ENCODE measurements at places on chromosomes 4 and X.

GRCh38 chrX:40418146-40418812 is 162.5 kb upstream of the ATP6AP2 start:
- no peak for DNase-seq

DNA sequence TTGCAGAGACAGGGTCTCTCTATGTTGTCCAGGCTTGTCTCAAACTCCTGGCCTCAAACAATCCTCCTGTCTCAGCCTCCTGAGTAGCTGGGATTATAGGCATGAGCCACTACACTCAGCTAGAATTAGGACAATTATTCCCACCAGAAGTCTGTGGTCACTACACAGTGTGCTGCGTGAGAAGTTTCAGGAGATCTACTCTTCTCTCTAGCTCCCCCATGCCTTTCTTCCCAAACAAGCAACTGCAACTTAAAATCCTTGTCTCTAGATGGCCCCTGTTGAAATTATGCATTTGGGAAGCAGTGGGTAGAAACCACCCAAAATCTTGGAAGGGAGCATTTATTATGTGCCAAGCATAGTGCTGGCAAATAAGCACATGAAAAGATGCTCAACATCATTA is 21.1 kb upstream of the MAP7D3 start:
- DNase-seq: no peak

GRCh38 chr4:79923281-79923680 is 149.7 kb downstream of the ANTXR2 start:
- DNase-seq: no peak

DNA sequence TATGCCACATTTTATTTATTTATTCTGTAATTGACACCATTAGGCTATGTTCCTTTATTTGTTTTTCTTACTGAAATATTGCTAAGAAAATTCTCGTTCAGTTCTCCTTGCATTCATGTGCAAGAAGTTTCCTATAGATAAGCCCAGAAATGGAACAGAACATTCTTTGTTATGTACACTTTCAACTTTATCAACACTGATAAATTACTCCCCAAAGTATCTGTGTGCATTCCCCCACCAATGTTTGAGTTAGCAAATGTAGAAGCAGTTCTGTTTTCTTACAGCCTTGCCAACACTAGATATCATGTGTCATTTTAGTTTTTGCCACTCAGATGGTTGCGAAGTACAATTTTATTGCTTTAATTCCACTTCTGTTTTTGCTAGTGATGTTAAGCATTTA is 166.4 kb upstream of the NPY2R start:
- no peak for DNase-seq

DNA sequence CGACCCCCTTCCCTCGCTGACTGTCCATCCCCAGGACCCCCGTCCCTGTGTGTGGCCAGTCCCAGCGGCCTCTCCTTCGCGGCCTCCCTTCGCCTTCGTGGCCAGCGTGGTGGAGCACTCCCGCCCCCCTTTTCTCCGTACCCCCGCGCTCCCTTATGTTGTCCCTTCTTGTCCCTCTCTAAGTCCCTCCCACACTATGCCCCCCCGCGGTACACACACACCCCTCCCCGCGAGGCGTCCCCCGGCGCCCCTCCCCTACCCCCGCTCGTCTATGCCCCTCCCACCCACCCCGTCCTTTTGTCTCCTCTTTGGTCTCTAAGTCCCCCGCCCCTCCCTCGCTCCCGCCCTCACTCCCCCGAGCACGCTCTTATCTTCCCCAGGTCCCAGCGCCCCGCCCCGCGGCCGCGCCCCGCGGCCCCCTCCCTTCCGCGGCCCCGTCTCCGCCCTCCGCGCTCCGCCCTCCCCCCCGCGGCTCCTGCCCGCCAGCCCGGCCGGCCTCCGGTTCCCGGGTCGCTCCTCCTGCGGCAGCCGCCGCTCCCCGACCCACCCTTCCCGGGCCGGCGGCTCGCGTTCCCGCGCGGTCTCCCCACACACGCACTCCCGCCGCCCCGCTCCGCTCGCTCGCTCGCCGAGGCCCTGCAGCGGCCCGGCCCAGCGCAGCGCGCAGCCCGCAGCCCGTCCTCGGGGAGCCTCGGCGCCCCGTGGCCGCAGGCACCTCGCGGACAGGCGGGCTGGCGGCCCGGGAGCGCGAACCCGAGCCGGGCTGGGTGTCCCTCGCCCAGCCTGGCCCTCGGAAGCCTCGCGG is 26.3 kb downstream of the UTP14A start:
- peak; percentile 89 for DNase-seq

GRCh38 chr4:89365776-89366175 is 58.2 kb upstream of the GPRIN3 start:
- DNase-seq: no peak

GRCh38 chr4:15235135-15235534 is 192.7 kb upstream of the C1QTNF7 start:
- no peak for DNase-seq

DNA sequence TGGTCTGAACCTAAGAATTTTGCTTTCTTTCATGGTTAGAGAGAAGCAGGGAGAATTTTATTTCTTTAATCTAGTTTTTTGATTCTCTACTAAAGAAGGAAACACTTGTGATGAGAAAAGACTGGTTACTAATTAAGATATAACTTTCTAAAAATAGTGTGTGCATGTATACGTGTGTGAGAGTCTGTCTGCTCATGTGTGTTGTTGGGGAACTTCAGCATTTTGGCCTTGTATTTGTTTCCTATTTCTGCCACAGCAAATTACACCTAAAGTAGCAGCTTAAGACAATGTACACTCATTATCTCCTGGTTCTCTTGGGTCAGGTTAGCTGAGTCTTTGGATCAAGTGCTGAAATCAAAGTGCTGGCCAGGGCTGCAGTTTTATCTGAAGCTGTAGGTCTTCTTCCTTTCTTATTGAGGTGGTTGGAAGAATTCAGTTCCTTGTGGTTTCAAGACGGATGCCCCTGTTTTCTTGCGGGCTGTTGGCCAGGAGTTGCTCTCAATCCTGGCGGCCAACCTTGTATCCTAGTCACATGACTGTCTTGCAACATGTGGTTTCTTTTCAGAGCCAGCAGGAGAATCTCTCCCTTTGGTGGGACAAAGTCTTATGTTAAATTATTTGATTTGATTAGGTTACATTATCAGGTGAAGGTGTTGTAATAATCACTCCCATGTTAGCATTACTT is 188.4 kb upstream of the CLNK start:
- DNase-seq: no peak

DNA sequence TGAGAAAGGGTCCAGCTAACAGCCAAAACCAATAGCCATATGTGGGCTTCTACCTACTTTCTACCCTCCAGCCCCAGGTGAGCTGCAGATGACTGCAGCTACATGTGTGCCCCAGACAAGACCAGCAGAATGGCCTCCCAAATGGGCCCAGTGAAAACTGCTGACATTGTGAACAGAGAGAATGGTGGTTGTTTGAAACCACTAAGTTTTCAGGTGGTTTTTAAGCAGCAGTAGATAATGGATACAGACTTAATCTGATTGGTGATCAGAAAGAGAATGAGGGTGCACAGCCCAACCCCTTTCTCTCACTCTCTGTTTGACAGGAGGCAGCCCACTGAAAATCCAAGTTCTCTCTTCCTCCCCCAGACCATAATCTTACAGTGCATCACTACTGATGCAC is 42.5 kb upstream of the BBS12 start:
- DNase-seq: no peak

DNA sequence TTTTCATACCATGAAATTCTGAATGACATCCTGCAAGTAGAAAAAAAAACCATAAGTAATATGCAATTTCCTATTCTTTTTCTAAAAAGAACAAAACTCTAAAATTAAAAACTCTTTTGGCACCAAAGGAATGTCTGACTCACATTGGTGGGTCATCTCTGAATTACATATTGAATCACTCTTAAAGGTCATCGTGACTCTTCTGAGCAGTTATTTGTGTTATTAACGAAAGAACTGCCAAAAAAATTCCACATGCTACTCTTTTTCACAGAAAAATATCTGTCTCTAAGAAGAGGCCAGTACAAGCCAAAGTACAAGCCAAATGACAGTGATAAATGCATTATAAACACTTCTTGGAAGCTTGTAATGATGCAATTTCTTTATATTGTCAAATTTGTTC is 282.2 kb downstream of the GUCY2F start:
- DNase-seq: no peak

GRCh38 chrX:110698696-110699095 is 96.9 kb downstream of the CHRDL1 start:
- DNase-seq: no peak

GRCh38 chr4:107631560-107631959 is 88.5 kb downstream of the PAPSS1 start:
- no peak for DNase-seq

DNA sequence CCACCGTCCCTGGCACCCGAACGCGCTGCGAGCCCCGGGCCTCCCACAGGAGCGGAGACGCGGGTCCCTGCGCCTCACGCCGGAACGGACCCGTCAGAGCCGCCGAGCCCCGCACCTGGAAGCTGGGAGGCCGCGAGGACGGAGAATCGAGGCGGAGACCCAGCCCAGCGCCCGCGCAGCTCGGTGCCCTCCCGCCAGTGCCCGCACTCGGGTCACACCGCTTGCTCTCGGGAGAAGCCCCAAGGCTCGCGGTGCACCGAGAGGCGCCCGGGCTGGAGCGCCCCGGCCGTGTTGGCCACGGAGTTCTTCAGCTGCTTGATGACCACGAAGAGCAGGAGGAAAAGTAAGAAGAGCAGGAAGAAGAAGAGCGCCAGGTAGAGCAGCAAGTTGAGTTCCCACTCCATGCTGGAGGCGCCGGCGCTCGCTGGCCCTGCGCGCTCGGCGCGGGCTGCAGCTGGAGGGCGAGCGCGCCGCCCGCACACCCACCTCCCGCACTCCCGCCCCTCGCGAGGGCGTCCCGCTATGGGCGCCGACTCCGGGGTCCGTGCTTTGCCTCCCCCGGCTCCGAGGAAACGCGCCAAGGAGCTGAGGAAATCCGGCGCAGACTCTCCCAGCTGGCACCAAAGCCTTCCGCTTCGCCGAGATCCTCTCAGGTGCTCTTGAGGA is at the start of gene SMIM43:
SMIM43 (minus strand) TSS at position 463 of the 666 bp plus-strand sequence; CDS start at position 404, 59 bp downstream.
- no peak for DNase-seq

GRCh38 chr4:146381263-146381872 is 140.4 kb downstream of the SLC10A7 start:
- no peak for DNase-seq

DNA sequence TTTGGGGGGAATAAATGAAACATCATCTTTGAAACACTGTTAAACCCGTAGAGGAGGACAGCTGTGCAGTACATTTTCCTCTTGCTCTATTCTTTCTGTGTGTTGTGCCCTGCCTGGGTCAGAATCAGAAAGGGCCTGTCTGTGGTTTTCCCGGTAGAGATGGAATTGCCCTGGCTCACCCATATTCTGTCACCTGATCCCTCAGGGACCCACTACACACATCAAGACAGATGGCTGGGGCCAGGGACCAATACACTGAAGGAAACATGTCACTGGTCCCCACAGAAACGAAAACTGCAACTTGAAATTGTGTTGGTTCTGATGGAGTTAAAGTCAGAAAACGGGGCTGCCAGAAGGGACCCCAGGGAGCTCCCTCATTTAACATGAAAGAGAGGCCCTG is 114.9 kb downstream of the ZNF827 start:
- DNase-seq: no peak

DNA sequence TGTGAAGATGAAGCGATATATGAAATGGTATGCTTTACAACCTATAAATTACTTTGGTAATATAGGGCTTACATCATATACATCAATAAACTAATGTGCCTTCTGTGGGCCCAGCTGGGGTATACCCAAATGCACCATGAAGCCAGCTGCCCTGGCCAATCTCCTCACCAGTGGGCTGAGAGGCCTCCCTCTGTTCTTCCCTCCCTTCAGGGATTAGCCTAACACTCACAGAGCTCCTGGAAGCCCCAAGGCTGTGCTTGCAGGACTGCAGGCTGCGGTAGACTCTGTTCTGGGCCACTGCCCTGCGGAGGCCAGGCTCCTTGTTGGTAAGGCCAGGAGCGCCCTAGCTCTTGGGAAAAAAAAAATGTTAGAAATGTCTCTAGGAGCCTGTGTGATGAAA is 33.9 kb downstream of the PAGE1 start:
- DNase-seq: no peak

DNA sequence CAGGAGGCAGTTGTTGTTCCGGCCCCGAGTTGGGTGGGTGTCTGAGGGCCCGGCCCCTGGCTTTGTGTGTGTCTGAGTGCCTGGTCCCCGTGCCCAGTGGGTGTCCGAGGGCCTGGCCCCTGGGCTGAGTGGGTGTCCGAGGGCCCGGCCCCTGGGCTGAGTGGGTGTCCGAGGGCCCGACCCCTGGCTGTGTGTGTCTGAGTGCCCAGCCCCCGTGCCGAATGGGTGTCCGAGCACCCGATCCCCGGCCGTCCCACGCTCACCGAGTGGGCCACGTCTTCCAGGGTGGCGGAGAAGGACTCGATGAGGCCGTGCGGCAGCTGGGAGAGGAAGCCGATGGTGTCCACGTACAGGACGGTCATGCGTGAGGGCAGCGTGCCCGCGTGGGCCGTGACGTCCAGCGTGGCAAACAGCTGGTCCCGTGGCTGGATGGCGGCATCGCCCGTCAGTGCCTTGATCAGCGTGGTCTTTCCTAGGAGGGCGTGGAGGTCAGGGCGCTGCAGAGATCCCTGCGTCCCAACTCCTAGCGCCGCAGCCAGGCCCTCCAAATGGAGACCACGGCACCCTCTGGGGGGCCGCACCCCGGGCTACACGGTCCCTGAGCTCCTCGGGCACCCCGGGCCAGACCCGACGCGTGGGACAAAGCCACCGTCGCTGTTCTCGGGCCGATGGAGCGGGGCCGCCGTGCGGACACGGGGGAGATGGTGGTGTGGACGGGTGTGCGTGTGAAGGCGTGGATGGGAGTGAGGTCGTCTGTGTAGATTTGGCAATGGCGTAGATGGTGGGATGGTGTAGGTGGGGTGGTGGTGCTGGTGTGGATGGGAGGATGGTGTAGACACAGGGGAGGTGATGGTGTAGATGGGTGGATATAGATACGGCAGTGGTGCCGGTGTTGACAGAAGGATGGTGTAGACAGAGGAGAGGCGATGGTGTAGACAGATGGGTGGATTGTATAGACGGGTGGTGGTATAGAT is 7.2 kb downstream of the GTPBP6 start:
- no peak for DNase-seq

GRCh38 chr4:105182211-105182610 is 35.5 kb downstream of the TET2 start:
- no peak for DNase-seq

DNA sequence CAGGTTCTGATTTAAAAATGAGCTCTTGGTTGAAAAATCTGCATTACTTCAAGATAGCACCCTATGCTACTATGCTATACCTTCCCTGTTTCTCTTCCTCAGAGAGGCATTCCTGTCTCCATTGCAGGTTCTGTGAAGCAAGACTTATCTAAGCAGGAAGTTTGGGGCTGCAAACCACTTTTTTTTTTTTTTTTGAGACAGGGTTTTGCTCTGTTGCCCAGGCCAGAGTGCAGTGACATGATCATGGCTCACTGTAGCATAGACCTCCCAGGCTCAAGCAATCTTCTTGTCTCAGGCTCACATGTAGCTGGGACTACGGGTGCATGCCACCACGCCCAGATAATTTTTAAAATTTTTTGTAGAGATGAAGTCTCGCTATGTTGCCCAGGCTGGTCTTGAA is 4.0 kb upstream of the CCNG2 start:
- DNase-seq: no peak

DNA sequence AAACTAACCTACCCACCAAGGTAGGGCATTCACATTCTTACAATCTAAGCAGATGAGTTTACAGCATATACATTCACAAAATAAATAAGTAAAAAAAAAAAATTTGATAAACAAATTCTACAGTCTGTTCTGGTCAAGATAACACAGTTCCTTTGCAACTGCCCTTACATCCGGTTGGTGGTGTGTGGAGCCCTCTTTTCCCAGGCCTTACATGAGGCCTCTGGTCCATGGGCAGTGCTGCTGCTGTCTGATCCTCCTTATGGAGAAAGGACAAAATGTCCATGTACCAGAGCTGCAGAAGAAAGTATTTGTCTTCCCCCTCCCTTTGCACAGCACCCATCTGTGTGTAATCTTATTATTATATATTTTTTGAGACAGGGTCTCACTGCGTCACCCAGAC is 2.2 kb upstream of the SEPTIN11 start:
- DNase-seq: no peak
